ENCODE measurements at places on chromosomes 2 and 18. TPM values are rescaled to one million over a fixed set of nuclear protein-coding genes. Genes with fewer than 3 reads are reported as not detected.

DNA sequence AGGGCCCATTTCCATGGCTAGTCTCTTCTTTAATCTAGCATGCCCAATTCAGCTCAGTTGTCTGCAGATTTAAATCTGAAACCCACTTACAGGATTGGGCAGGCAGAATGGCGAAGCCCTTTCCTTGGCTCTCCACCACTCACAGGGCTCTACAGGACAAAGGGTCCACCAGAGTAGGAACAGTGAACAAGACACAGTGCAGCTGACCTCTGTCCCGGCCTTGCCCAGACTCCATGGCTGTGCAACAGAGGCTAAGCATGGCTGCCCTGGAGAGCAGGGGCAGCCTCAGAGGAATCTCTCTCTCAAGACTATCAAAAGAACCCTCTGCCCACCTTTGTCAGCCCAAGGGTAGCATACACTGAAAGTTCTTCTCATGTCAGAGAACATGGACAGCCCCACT is 9.7 kb upstream of the ATP6V1B1 start:
- DNase-seq, result no peak

GRCh38 chr2:219433666-219434467 is 776 bp upstream of the SPEG start:
- DNase-seq, result no peak

Gene GMCL1
- 8.8 TPM for polyA plus RNA-seq

Gene THSD7B
- 0.42 TPM for polyA plus RNA-seq

Gene CNTNAP5
- 0.03 TPM for polyA plus RNA-seq

GRCh38 chr2:145593280-145593679 is 1073.4 kb upstream of the ZEB2 start:
- no peak for DNase-seq

Gene ANO7
- polyA plus RNA-seq, result 0.83 TPM
